ENCODE measurements at places on chromosomes 12 and 14.

GRCh38 chr14:25108959-25109358 is 59.0 kb upstream of the STXBP6 start:
- DNase-seq, result no peak

DNA sequence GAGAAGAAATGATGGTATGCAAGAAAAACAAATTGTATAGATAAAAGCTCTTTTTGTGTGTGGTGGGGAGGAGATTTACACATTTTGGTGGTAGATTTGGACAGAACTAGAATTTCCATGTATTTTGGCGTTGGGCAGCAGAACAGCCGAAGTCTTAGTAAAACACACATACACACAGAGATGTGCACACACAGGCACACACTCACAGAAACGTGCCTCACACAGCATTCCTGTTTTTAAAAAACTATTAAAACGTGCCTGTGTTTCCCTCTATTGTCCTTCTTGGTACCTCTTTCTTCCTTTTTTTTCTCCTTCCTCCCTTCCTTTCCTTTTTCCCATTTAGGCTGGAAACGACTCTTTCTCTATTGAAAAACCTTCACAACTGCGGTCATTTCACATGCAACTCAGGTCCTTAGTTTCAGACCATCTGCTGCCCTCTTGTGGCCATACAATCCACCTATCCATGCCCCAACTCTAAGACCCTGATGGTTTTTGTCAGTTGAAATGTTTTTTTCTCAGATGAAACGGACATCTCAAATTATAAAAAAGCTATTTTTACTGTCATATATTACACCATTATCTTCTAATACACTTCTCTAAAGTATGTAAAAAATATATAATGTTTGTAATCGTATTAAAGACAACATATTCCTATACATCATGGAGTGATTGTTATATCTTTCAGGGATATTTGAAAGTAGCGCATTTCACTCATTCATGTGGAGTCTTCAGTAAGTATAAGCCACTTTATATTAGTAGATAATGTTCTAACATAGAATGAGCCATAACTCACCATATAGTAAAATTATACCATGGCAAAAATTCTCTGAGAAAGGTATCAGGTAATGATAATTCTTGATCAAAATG is 386.7 kb upstream of the NOVA1 start:
- DNase-seq, result peak; percentile 57

DNA sequence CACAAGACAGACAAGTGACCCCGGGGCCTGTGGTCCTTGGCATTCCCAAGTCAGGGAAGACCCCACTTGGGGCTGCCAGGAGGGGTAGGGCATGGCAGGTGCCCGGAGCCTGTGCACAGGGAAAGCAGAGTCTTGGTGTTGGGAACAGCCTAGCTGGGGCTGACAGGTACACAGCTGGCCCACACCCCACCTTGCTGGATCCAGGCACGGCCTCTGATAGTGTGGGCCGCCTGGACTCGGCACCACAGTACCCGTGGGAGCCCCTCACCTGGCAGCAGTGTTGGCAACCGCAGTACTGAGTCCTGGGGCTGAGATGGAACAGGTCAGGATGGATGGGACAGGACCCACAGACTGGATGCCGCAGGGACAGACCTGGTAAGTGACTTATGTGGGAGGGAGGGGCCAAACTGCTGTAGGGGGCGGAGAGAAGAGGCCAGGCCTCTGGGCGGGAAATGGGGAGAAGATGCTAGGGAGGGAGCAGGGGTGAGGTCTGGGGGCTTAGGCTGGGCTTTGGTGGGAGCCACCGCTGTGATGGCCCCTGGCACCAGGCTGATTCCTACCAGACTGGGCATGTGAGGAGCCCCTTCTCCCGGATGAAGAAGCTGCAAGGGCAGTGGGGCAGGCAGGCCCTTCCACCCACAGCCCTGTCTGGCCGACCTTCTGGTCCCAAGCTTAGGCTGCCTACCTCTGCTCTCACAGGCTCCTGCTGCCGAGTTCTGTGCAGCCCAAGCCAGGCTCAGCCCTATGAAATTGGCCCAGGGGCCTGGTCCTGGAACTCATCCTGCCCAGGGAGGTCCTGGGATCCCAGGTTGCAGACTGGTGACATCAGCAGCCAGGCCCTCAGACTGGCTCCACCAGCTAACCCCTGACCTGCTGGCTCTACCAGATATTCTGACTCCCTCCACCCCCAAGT is at the start of gene TGM1:
Gene TGM1, minus strand, starts transcription at position 357 of the 913 bp plus-strand sequence. CDS start 825 bp downstream, outside the sequence.
- no peak for DNase-seq

- no peak for DNase-seq
Observed at GRCh38 chr12:109858764-109859163, 21.6 kb downstream of the GLTP start.

DNA sequence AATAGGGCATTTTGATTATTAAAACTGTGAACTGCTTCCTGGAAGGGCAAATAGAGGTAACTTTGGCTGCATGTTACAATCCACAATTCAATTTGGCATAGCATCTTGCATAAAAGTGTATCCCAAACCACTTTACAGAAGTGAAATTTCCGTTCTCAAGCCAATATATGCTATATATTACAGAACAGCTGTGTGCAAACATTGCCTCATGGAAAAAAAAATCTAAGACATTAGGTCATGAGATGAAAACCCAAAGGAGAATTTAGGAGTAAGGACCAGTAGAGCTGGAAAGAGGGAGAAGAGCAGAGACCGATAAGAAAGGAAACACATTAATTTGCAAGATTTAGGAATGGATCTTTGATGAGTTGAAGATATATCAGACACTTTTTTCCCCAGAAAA is 239.2 kb downstream of the PAX9 start:
- DNase-seq, result no peak

- DNase-seq, result peak; percentile 80
Observed at GRCh38 chr12:47604221-47604873, 101.5 kb downstream of the RPAP3 start.

DNA sequence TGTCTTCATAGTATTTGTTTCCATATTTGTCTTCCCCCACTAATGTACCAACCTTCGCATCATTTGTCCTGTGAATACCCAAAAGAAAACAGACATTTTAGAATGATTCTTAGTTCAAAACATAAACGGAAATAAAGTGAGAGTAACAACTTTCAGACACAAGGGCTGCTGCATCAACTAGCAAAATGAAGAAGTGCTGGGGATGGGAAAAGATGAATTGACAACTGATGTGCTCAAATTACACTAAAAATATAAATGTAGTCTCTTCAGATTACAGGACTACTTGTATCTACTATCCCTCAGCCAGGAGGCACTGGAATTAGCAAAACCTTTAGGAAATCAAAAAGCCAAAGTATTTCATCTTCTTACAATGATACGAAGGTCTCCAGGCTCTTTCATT is 743 bp downstream of the NDUFA12 start:
- no peak for DNase-seq

GRCh38 chr14:24361326-24361725 is 6.7 kb upstream of the NFATC4 start:
- DNase-seq, result no peak

- DNase-seq, result peak; percentile 3
Observed at GRCh38 chr12:79766705-79767464, 76.1 kb upstream of the PAWR start.

GRCh38 chr12:109729371-109729781 is 15.8 kb downstream of the FAM222A start:
- no peak for DNase-seq

DNA sequence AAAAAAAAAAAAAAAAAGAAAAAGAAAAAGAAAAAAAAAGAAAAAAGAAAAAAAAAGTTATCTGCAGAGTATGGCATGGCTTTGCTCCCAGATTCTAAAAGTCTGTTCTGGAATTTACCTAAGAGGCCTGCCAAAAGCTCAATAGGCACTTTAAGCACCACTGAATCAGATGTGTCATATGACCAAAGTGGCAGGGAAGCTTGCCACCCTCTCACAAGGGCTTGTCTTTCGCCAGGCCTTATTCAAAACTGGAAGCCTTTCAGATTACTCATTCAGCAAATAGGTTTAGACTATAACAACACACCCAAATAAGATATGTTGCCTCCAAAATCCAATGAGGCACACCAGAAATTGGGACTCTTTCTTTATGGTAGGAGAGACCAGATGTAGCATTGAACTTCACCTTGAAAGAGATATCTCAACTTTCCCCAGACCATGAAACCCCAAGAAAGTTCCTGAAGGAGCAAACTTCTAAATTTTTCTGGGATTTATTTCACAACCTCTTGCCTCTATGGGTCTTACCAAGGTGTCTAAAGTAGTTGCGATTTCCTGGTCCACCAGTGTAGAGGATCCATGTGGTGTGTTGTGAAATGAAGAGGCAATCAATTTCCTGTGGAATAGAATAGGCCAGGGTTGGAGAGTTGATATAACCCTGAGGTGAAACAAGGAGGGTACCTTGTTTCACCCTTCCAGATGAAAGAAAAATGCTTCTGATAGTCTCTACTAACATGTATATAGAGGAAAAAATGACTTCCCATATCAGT is 218.8 kb downstream of the DAD1 start:
- DNase-seq, result no peak

DNA sequence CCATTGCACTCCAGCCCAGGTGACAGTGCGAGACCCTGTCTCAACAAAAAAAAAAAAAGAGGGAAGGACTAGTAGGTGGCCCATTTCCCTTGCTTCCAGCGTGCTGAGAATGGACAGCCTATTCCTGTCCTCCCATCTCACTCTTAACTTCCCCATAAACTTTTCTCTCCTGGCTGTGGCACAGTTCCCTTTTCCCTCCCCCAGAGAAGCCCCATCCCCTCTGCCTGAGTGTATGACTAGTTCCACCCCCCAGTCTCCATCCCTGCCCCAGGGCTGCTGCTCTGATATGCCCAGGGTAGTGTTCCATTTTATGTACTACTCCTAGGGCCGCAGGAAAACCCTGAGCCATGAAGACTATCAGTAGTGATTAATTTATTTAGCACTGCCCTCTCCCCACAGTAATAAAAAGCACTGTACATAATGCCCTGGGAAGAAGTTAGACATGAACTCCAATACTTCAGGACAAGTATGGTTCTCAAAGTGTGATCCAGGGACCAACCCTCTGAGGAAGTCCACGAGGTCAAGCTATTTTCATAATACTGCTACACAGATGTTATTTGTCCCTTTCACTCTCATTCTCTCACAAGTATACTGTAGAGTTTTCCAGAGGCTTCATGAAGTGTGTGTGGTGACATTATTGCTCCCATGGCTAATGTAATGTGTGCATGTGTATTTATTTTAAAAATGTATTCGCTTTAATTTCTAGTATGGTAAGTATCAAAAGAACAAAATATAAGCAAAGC is 11.5 kb upstream of the CHD4 start:
- DNase-seq, result no peak

GRCh38 chr12:127767656-127768055 is 499.3 kb upstream of the TMEM132C start:
- DNase-seq, result no peak

DNA sequence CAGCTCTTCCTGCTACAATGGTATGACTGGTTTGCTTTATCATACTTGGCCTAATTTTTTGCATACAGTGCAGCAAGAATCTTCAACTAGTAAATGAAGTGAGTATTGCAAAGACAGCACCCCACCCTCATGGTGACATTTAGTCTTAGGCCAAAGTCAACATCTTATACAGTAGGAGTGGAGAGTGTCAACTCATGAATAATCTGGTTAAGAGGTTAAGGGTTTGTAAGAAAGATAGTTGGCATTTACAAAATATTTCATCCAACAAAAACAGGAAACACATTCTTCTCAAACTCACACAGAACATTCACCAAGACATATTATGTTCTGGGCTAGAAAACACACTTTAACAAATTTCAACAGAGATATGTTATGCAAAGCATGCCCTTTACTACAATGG is 2.2 kb upstream of the OAS1 start:
- peak; percentile 60 for DNase-seq

- peak; percentile 51 for DNase-seq
Observed at GRCh38 chr14:35140718-35141581, 18.6 kb downstream of the PRORP start.

DNA sequence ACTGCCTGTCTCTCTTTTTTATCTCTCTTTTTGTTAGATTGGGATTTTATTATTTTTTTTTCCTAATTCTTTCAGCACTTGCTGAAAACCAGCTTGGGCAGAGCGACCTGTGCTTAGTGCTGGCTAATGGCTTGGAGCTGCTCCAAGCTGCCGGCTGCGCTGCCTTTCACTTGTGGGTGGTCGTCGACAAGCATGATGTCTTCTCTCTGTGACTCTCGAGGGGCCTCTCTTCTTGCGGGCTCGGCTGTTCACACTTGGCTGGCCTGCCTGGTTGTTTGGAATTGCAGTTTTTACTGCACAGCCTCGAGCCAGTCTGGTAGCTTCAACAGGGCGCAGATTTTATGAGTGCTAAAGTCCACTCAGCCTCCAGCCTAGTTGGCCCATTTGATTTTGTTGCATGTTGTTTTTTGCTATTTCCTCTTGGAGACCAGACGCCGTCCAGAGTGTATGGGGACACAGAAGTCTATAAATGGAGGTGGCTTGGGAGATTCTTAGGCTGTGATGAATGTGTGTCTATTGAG is 18.6 kb downstream of the TPCN1 start:
- DNase-seq, result no peak

GRCh38 chr14:93926245-93926872 is 785 bp upstream of the FAM181A start:
- no peak for DNase-seq

DNA sequence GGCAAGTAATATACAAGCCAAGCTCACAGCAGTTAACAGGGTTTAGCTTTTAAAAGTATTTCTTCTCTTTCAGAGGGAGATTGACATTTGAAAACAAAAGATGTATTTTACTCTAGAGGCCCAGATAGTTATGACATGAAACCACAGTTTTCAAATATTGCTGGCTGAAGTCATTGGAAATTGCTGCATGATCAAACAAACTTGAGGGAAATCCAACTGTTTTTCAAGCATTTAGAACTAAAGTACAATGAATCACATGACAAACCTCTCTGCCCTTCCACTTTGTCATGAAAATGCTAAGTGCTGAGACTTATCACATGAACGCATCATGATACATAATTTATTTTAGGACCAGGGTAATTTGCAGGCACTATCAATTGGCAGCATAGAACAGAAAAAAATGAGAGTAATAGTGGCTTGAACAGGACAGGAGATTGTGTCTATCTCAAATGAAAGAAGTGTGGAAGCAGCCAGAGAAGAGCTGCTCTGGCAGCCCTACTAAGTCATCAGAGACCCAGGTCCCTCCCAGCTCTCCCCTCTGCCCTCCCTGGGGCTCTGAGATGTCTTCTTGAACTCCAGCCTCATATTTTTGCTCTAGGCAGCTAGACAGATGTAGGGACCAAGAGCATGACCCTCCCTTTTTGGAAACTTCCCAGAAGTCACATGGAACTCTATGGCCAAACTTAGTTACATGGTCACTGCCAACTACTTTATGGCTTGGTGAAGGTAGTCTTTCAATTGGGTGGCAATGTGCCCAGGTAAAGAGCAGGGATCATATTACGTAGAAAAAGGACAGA is 90.1 kb upstream of the PELI2 start:
- no peak for DNase-seq

GRCh38 chr14:95097385-95097784 is 59.9 kb downstream of the DICER1 start:
- DNase-seq, result no peak

DNA sequence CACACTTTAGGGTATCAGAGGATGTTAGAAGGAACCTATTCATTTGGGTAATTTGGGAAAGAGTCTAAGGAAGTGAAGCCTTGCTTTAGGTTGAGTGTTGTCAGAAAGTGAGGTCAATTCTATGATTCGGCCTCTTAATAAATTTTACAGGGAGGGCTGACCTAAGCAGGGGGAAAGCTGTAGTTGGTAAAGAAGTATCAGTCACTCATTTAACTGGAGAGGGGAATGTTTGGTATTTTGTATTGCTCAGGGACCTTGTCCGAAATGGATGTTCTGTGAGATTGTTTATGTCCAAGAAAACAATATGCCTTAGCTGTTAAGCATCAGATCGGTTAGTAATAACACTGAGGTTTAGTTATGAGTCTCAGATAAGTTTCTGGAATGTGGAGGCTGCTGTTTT is 7.3 kb downstream of the CAND1 start:
- DNase-seq, result no peak

GRCh38 chr14:63421226-63421625 is 102.5 kb upstream of the GPHB5 start:
- no peak for DNase-seq
